ENCODE measurements at places on chromosomes 7 and 10.

- DNase-seq: no peak
Measured at GRCh38 chr7:94957061-94957460, 49.7 kb downstream of the PPP1R9A start.

GRCh38 chr7:150406312-150406566 is 27.1 kb downstream of the ZNF775 start:
- DNase-seq: peak; percentile 26

GRCh38 chr10:132406750-132407149 is 9.8 kb downstream of the PWWP2B start:
- DNase-seq: no peak

- DNase-seq: no peak
Measured at GRCh38 chr10:91153508-91153907, 67.0 kb upstream of the PCGF5 start.

DNA sequence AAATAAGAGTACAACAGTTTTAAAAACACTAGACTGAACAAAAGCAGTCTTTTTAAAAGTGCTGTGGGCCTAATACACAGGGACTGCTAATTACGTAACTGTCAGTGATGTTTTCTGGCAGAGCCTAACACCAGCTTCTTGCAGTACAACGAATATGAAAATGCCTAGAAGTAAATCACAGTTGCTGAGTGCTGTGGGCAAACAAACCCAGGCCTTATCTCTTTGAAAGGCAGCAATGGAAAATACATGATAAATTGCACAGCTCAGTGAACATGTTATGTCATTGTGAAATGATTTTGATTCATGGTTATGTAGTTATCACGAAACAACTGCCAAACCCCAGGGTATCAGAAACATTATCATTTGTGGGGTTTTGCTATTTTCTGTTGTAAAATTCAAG is 428.4 kb downstream of the GFRA1 start:
- DNase-seq: no peak

GRCh38 chr10:88216976-88217375 is 353.6 kb downstream of the PTEN start:
- DNase-seq: no peak

- no peak for DNase-seq
Measured at GRCh38 chr7:121510858-121511482, 114.9 kb upstream of the FAM3C start.

DNA sequence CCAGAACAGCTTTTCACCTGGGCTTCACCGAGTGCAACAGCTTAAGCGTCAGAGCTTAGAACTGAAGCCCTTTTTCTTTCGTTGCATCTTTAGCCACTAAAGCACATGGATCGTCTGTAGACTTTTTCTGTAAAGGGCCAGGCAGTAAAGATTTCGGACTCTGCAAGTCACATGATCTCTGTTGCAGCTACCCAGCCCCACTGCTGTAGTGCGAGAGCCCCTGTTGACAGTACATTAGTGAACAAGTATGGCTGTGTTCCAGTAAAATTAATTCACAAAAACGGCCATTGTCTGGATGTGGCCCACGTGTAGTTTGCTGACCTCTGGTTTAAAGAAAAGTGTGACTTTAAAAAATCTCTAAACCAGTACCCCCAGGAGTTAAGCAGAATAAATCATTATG is 39.4 kb downstream of the FBH1 start:
- DNase-seq: no peak

DNA sequence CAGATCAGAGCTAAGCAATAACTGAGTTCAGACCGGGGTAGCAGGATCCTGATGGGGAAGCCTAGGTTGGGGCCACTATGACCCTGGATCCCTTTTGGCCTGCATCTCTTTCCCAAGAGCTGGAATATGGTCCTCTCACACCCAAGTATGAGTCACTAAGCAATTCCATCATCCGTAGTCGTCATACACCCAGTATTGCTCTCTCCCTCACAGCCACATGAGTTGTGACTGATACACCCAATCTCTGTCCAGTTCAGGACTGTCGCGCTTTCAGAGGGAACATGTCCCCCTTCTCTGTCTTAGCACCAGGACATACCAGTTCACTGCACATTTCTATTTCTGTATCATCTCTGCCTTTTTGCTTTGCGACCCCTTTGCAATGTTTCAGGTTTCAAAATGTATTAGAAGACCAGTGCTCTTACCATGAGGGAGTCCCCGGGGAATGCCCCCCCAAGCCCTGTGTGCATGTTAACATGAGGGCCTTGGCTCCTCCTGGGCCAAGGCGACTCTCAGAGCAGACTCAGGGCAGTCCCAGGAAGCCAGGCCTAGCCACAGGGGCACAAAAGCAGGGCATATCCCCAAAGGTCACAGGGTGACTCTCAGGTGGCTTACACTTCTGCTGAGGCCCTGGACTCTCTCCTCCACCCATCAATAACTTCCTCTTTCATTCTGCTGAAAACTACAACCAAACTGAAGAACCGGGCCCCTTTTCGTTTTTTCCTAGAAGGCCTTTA is 75.3 kb upstream of the SAMD8 start:
- DNase-seq: no peak

DNA sequence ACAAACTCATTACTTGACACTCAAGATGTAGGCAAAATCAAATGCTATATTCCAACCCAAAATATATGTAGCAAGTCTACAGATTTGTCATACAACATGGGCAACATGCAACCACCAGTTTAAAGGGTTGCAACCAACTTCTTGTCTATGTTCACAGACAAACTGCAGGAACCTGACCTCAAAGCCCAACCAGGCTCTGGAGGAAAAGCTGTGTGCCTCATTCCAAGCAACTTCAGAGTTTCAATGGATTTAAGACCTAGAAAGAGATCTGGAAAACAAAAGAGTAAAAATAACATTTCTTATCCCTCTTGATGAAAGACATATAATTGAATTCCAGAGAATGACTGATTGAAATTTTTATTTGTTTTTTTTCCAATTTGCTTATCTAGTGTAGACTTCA is 300.5 kb upstream of the ETV1 start:
- DNase-seq: no peak

DNA sequence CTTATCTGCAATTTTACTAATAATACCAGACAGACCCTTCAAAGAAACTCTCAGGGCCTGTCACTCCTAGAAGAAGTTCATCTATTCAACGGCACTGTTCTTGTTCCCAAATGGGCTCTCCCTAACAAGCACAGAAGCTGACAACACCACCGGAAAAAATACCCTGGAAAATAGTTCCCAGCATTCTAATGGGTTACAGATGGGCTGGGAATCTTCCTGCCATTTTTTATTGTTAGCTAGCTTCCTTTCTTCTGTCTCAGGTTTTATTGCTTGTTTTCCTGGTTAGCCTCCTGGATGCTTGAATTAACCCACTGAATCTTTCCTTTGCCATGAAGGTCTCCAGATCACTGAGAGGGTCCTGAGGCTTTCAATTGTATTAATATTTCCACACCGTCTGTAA is 689.8 kb upstream of the NRP1 start:
- no peak for DNase-seq

DNA sequence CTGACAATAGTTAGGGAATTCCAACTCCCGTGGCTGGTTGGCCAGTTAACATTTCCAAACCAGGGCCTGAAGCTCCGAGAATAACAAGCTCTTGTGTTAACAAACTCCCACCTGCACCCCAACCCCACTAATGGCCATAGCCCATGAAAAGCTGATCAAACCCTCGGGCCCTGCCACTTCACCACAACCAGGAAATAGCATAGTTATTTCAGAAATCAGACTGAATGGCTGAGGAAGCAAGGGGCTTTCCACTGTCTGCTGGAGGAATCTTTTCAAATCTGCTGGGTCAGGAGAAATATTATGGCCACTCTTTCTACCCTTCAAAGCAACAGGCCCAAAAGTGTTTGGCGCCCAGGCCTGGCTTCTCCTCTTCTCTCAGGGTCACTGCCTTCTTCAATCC is 145.6 kb downstream of the GLCCI1 start:
- DNase-seq: no peak

- DNase-seq: no peak
Measured at GRCh38 chr10:72096115-72097000, 8.0 kb upstream of the SPOCK2 start.

DNA sequence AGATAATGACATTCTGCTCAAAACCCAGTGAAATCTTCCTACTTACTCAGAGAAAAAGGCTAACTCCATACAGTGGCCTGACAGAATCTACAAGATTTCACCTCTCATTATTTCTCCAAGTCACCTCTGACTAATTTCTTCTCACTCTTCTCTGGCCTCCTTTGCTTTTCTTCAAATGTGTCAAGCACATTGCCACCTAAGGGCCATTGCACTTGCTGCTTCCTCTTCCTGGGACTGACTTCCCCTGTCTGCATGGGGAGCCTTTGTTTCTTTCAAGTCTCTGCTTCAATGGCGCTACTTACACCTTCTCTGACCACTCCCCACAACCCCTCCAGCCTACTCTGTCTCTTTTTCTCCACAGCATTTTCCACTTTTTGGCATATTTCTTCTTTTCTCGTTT is 36.0 kb downstream of the PRTFDC1 start:
- DNase-seq: no peak

- no peak for DNase-seq
Measured at GRCh38 chr7:75856536-75856935, 22.3 kb upstream of the RHBDD2 start.

- DNase-seq: no peak
Measured at GRCh38 chr7:101023839-101024238, 4.0 kb downstream of the MUC17 start.
